SHP77 treated with DMSO at 0.1 percent for 48 hours (cell line): ENCODE measurements at places on chromosomes 3 and 15.

GRCh38 chr3:148379763-148380382, 317.8 kb upstream of the AGTR1 start:
- peak; percentile 81 for DNase-seq

DNA sequence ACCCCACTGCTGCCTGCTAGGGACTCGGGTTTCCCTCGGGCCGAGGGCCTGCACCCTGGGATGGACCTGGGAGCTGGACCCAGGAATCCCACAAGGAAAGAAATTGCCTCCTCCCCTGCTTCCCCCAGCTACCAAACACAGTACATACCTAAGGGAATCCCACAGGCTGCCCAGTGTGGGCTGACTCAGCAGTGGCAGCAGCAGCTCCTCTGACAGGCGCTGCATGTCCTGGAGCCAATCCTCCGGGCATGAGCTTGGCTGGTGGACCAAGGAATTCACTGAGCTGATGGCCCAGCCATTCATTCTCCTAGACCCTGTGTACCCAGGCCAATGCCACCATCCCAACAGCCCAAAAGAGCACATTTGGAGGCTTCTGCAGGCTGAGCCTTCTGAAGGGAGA, 9.5 kb upstream of the LTK start:
- DNase-seq: no peak

GRCh38 chr15:39270221-39270855, 310.5 kb upstream of the THBS1 start:
- DNase-seq: no peak

GRCh38 chr3:128468791-128469527, 2.3 kb upstream of the DNAJB8 start:
- no peak for DNase-seq

DNA sequence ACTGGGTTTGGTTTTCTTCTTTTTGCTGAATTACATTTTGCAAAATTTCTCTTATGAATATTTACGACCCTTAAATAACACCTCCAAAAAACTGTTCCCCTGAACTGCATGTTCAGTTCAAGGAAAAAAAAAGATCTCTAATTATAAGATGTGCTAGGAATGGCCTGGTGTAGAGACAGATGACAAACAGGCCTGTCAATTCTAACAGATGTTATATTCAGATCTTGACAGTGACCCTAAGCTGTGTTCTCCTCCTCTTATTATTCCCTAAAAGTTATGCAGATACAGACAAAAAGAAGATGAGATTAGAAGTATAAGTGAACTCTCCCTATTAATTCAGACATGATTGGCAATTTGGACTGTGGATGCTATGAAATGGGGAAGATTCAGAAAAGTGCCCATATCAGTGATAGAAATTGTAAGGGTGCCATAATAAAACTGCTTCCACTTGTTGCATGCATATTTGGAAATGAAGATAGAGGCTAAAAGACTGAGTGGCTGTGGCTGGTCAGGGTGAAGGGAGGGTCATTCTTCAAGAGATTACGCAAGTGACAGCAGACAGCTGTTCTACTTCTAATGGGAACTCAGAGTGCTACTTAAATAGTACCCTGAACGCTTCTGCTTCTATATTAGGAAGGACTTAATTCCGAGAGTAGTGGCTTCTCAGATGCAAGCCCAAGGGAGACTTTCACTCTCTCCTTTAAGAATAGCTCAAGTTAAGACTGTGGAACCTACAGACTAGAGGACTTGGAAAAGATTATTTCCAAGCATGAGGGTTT, 75.5 kb downstream of the ADAMTS9 start:
- no peak for DNase-seq

GRCh38 chr3:188861842-188862744, 309.7 kb upstream of the TPRG1 start:
- DNase-seq: no peak

- DNase-seq: no peak
These were observed 7.6 kb upstream of the LRRC2 start for GRCh38 chr3:46573701-46574100.

- no peak for DNase-seq
These were observed 965 bp downstream of the FLNB start for GRCh38 chr3:58009026-58009748.

DNA sequence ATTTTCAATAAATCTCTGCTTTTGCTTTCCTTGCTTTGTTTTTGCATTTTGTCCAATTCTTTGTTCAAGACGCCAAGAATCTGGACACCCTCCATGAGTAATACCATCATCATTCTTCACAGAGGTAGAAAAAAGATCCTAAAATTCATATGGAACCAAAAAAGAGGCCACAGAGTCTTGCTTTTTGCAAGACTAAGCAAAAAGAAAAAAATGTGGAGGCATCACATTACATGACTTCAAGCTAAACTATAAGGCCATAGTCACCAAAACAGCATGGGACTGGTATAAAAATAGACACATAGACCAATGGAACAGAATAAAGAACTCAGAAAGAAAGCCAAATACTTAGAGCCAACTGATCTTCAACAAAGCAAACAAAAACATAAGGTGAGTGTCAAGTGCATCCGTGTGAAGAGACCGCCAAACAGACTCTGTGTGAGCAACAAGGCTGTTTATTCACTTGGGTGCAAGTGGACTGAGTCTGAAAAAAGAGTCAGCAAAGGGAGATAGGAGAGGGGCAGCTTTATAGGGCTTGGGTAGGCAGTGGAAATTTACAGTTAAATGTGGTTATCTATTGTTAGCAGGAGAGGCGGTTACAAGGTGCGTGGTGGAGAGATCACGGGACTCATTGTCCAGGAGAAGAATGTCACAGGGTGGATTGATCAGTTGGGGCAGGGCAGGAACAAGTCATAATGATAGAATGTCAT, 10.9 kb downstream of the STRIT1 start:
- no peak for DNase-seq

DNA sequence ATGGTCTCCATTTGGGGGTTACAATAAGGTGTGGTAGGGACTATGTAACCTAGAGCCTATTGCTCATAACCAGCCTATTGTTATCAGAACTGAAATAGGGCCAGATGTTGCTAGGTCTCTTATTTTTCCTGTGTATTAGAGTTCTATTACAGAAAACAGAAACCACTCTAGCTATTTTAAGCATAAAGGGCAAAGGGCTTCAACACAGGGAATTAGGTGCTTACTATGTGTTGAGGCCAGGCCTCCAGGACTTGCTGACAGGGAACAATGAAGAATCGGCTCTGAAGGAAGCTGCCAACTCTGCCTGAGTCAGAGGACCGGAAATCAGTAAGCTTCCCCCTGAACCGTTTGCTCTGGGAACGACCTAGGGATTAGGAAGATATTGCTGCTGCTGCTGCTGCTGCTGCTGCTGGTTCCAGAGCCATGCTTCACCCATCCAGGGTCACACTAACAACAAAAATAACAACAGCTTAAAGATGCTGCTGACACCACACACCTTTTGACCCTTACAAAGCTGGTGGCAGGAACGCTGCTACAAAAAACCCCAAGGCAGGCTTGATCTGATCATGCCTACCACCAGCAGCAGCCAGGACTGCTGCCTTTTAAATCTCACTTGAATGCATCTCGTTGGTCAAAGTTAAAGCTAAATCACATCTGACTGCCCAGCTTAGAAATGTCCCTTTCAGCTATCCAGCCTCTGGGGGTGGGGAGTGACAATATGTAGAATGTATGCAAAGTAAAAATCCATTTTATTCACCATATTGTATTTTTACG, 276.9 kb upstream of the IL12A start:
- peak; percentile 27 for DNase-seq

DNA sequence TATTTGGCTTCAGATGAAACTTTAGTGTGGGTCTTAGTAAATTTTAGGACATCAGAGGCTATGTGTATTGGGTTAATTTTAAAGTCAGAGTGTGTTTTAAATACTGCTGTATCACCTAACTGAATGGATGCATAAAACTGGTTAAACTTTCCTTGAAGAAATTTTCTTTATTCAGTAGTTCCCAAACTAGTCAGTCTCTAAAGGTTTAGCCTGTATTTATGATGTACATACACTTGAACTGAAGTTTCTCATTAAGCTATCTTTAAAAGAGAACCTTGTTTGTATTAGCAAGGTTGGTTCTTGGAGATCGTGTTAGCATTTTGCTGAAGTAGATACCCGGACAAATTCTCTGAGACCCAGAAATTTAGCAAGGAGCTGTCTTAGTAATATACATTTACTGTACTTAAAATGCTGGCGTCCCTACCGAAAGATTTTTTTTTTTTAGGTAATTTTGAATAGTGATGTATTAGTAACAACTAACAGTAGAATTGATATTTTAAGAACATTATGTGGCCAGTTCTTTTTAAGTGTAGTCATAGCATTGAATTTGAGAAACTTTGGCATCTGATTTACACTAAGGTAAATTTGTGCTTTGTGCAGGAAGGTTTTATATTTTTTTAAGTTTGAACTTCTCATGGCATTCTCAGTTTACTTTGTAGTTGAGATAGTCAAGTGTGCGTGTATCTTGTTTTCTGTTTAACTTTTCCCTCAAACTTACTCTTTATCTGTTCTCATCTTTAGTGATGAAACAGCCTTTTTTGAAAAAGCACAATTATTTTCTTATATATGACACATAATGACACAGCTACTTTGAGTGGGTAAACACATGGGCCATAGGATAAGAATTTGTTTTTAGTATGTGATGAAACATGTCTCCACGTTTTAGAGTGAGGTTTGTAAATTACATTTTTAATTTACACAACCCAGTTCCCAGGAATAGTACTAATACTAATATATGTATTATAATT, 2.9 kb downstream of the DIPK2A start:
- no peak for DNase-seq

GRCh38 chr3:157529751-157530150, 26.5 kb upstream of the VEPH1 start:
- no peak for DNase-seq
